ENCODE measurements at places on chromosomes 7 and 10.

GRCh38 chr7:22485189-22485588 is 14.8 kb downstream of the STEAP1B start:
- no peak for DNase-seq

DNA sequence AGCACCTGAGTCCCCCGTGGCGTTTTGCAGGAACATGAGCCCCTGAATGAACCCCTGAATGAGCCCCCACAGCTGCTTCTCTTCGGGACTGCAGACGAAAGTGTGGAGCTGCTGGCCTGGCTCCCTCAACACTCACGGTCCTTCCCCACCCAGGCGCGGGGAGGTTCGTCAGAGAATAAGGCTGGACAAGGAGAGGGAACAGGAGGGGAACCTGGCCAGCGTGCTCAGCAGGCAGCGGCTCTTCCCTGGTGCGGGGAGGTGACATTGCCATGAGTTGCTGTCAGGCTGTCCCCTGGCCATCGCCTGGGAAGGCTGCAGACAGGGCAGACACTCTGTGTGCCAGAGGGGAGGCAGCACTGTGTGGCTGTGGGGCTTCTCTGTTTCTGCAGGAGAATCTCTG is 80.9 kb upstream of the SHH start:
- DNase-seq, result no peak

GRCh38 chr7:87220026-87220733 is 648 bp upstream of the TMEM243 start:
- DNase-seq, result peak; percentile 80

- DNase-seq, result no peak
Observed at GRCh38 chr10:110141871-110142635, 65.4 kb upstream of the MXI1 start.

DNA sequence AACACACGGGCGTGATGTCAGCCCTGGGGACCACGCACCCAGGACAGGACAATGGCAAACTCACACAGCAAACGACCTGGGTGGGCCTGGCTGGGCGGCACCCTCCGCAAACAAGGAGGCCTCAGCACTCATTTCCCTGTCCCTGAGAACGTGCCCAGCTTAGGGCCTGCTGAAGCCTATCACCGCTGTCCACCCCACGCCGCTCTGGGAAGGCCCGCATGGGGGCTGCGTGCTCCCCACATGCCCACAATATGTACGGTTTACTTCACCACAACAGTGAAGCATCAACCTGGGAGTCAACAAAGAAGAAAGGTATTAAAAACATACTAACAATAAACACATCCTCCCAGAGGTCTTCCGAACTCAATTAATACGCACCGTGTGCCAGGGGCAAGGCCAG is 12.2 kb downstream of the MAD1L1 start:
- no peak for DNase-seq

GRCh38 chr7:26457696-26458327 is 166.2 kb downstream of the SNX10 start:
- no peak for DNase-seq

Measured in GM13977 (cell line).